ENCODE measurements at places on chromosomes 3 and 15.

GRCh38 chr3:56342475-56342874 is 125.8 kb downstream of the ERC2 start:
- DNase-seq = no peak

- DNase-seq = no peak
Observed at GRCh38 chr15:32682569-32682968, 35.2 kb upstream of the GREM1 start.

- DNase-seq = no peak
Observed at GRCh38 chr15:69524296-69524695, 71.7 kb downstream of the RPLP1 start.

GRCh38 chr3:48402281-48402732 is 27.6 kb downstream of the PLXNB1 start:
- DNase-seq = peak; percentile 75

DNA sequence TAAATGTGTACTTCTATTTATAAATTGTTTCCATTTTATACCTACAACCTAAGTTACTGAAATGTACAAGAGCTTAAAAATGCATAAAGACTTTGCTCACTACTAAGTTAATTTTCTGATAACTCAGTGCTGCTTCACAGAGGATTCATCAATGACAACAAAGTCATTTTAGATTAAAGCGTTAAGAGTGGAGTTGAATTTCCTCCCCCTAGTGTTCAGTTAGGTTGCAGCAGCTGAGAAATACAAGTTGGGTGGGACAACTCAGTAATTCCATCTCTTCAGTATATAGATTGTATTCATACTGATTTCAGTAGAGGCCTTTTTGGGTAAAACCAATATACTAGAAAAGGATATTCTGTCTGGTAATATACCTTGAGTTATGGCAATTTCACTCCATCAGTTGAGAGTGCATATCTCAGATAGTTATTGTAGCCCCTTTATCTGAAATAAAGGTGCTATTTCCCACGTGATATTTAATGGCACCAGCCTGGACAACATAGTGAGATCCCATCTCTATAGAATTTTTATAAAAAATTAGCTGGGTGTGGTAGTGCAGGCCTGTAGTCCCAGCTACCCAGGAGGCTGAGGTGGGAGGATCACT is 6.9 kb upstream of the RPL35A start:
- DNase-seq = no peak

- no peak for DNase-seq
Observed at GRCh38 chr3:196079682-196080081, 2.2 kb downstream of the TFRC start.

- no peak for DNase-seq
Observed at GRCh38 chr3:160193644-160194192, 31.5 kb upstream of the C3orf80 start.

GRCh38 chr3:4888913-4889846 is 90.1 kb upstream of the BHLHE40 start:
- DNase-seq = no peak

- DNase-seq = no peak
Observed at GRCh38 chr15:40064231-40064894, 25.4 kb upstream of the SRP14 start.

GRCh38 chr3:152376351-152377183 is 107.8 kb downstream of the MBNL1 start:
- DNase-seq = no peak

DNA sequence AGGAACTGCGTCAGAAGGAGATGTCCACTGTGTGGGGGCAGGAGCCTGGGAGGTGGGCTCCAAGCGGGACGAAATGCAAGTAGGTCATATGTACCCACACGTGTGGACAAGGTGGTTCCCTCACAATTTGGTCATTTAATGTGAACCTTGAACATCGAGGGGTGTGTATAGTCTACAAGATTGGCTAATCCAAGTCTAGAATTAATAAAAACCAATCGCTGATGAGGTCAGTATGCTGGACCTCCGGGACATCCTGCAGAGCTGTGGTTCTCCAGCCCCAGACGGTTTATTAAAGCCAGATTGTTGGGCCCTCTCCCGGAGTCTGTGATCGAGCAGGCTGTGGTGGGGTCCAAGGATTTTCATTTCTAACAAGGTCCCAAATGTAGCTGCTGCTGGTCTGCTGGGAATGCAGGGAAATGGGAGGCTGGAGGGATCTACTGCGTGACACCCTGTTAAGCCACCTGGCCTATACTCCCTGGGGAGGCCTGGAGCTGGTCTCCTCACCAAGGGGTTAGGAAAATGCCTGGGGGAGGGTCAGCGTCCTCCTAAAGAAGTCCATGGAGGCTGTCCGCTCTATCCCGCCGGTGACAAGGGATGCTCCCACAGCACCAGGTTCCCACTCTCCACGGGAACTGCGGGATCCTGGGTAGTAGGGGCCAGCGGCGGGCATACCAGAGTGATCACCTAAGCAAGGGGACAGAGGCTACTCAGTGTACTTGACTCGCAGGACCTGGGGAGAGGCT is 25.1 kb downstream of the PCSK6 start:
- no peak for DNase-seq

DNA sequence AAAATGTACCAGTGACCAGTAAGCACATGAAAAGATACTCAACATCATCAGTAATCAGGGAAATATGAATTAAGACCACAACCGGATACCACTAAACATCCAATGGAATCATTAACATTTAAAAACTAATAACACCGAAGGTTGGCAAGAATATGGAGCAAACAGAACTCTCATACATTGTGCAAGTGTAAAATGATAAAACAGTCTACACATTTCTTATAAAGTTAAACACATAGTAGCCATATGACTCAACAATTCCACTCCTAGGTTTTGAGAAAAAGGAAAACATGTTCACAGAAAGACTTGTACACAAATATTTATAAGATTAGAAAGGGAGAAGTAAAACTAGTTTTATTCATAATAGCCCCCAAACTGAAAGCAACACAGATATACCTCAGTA is 60.3 kb upstream of the SLCO2A1 start:
- no peak for DNase-seq

GRCh38 chr3:132662212-132662611 is 2.1 kb downstream of the UBA5 start:
- no peak for DNase-seq

- DNase-seq = no peak
Observed at GRCh38 chr3:48112813-48113212, 75.4 kb downstream of the CDC25A start.

DNA sequence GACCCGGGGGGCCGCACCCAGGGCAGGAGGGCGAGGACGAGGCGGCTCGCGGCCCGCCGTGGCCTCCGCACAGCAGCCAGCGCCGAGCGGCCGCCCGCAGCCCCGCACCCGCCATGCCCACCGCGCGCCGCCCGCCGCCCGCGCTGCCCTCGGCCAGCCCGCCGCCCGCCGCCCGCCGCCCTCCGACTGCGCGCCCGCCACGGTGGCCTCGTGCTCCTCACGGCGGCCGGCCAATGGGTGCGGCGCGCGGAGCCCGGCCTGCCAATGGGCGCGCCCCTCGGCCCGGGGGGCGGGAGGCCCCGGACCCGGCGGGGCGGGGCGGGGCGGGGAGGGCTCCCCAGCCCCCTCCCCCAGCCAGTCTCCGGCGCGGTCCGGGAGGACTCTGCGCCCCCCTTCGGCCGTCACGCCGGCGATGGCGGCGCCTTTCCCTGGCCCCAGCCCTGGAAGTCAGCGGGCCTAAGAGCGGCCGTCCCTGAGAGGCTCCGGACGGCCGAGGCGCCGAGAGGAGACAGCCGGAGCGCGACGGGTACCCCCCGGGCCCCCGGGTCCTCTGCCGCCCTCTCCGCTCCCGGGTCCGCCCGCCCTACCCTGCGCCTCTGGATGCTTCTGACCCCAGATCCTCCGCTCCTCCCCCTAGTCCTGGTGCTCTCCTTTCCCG is at the start of gene NT5DC2:
NT5DC2 (minus strand) TSS at position 235 of the 658 bp plus-strand sequence; CDS start at position 115, 120 bp downstream.
- peak; percentile 81 for DNase-seq

GRCh38 chr3:159902546-159903314 is 85.9 kb upstream of the IL12A start:
- no peak for DNase-seq

DNA sequence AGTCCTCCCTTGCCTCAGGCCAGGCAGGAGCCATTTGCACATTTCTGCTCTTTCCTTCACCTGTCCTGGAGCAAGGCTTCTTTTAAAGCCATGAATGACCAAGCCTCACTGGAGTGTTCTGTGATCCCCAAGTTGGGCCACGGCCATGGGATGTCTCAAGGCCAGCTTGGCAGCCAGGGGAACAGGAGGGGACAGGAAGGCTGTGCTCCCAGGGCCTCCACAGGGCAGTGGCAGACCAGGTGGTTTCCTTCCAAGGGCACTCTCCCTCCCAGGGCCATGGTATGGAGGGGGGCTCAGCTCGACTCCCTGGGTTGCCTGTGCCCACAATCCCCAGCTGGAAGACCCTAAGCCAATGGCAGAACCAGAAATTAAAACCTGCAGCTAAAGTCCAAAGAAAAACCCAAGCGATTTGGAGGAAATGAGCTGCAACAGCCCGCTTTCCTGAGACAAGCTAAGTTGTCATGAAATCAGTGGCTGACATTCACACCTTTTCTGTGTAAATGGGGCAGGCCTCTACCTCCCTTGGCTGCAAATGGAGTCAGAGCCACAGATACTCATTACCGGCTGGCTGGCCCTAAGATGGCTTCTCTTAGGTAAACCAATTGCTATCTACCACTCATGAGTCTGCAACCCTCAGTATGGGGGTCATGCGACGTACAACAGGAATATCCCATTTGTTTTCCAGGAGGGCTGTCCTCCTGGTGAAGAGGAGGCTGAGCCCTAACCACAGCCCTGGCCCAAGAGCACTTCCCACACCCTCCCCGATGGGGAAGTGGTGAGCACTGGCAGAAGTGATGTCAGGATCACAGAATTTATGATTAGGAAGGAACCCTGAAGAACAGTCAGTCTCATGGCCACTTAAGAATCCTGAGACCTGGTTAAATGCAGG is 83.3 kb downstream of the SNRK start:
- no peak for DNase-seq

DNA sequence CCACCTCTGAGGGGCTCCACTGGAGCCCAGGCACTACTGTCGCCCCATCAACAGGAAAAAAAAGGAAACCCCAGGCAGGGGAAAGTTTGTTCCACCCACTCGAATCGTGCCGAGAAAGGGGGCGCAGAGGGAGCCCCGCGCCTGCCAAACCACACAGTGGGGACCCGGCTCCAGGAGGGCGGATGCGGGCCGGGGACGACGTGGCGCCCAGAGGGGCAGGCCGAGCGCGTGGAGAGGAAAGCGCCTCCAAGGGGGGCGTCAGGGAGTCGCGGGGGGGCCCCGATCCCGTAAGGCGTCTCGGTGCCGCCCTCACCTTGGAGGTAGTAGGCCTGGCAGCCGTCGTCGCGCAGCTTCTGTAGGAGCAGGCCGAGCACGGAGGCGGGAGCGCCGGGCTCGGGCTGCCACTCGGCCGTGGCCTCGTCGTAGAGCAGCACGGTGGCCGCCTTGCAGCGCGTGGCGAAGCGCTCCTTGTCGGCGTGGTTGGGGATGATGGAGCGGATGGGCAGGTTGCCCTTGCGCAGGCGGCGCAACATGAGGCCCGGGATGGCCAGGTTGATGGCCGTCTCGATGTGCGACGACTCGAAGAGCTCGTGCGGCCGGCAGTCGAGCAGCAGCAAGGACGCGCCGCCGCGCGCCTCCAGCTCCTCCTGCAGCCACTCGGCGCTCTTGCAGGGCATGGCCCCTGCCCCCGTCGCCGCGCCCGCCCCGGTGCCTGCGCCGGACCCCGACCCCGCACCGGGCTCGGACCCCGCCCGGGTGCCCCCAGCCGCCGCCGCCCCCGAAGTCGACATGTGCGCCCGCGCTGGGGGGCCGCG is 627 bp downstream of the DUSP7 start:
- DNase-seq = peak; percentile 70

DNA sequence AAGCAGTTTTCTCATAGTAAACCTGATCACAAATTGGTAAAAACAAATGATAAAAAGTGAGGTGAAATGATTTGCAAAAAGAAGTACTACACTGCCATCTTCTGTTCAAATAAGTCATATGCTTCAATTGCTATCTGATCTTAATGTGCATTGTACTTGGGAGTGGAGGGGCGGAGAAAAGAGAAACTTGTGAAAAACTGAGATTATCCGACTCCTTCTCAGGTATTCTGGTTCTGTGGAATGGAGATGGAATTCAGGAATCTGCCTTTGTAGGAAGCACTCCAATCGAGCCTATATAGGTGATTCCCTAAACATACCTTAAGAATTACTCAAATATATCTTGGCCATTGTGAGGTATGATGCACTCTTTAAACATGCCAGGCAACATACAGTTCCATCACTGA is 180.6 kb downstream of the CHL1 start:
- no peak for DNase-seq

- DNase-seq = no peak
Observed at GRCh38 chr15:31392761-31393401, 66.2 kb downstream of the KLF13 start.

- no peak for DNase-seq
Observed at GRCh38 chr3:99700631-99701268, 62.4 kb downstream of the COL8A1 start.

DNA sequence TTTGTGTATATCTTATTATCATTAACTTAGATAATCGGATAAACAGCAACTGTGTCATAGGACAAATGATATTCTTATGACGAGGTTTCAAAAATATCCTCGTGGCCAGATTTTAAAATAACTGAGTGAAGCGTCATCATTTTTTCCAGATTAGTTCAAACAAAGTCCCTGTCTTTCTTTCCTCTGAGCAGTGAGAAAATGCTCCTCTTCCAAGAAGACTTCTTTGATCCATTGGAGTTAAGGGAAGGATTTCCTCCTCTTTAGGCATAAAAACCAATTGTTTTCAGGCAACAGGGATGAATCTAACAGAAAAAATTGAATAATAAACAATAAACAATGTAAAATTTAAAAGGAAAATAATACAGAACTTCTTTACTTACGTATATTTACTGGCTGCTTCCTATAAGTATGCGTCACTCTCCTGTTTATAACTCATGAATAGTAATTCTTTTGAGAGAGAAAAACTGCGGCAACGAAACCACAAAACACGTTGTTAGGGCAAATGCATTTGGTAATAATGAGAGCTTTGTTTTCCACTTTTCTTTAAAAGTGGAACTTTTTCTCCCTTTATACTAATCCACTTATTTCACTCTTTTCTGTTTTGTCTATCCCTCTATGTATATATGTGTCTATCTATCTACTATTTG is 419.4 kb upstream of the ONECUT1 start:
- no peak for DNase-seq

DNA sequence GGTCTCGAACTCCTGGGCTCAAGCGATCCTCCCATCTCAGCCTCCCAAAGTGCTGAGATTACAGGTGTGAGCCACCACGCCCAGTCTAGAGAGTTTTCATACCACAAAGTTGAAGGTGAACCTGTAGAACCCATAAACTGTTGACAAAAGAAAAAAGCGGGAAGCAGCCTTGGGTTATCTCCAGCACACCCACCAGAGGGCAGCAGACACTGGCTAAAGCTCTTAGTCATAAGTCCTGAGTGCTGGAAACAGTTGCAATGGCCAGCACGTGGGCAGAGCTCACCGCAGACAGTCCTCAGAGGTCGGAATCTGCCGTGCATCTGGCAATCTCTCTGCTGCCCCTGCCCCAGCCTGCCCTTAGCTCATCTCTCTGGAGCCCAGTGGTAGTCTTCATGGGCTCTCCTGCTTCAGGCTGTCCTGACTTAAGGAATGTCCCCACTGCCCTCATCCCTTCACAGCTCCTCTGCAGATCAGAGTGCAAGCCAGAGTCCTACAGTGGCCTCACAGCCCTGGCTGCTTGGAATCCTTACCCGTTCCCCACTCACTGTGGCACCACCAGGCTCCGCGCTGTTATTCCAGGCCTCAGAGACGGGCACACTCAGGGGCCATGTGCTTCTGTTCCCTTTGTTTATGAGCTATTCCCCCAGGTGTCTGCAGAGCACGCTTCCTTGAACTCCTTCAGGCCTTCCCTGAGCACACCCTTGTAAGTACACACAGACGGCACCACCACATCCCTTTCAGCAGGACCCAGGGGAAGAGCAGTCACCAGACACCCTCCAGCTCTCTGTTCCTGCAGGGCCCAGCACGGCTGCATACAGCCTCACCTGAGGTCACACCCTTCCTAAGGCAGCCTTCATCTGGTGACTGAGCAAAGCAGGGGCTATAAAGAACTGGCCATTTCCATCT is 8.8 kb upstream of the ELP6 start:
- DNase-seq = peak; percentile 79
